NCI-H2081 treated with DMSO at 0.1 percent for 48 hours (cell line): ENCODE measurements at places on chromosomes 4 and X.

GRCh38 chr4:25938787-25939186 lies 24.8 kb downstream of the SMIM20 start:
- DNase-seq: no peak

GRCh38 chrX:88982933-88983332 lies 235.9 kb downstream of the CPXCR1 start:
- DNase-seq: no peak

DNA sequence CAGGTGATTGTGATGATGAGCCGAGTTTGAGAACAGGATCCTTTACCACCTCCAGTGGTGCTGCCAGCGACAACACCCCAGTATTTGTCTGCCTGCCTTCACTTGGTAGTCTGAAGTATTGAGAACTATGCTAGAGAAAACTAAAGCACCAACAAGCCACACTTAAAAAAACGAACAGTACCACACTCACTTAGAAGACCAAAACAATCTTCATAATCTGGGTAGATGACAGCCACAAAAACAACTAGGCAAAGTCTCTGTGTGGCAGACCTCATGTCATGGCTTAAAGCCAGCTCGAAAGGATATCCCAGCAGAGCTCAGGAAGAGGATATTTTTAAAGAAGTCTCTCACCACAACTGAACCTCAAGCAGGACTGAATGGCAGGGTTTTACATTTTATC lies 236.0 kb downstream of the GPC3 start:
- DNase-seq: no peak

DNA sequence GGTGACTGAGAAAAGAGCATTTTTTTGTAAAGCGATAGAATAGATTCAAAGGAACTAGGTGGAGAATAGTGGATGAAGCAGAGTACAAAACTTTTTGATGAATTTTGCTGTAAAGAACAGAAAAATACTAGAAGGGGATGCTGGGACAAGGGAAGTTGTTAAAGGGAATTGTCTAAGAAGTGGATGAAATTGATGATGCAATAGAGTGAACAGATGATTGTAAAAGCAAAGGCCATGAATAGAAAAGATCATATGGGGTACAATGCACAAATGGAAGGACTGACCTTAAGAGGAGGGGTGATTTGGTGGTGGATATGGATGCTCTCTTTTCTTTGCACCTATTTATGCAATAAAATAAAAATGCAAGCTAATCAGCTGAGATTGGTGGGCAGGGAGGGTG lies 262.7 kb upstream of the MAD2L1 start:
- no peak for DNase-seq

DNA sequence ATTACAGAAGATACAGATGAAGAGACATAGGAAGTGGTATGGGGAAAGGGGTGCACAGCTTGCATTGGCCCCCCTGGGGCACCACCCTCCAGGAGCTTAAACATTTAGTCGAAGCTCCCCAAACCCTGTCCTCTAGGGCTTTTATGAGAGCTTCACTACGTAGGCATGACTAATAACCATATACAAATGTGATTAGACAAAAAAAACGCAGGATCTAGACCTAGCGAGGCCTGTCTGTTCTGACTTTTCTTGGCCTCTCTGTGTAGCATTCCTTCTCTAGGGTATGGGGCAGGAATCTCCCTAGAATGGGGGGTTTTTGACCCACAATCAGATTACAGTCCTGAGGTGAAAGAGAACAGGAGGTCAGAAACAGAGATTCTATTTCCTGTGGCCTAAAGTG lies 293.7 kb upstream of the GALNTL6 start:
- DNase-seq: no peak
